ENCODE measurements at places on chromosomes 7 and 10. TPM values are rescaled to one million over a fixed set of nuclear protein-coding genes. Genes with fewer than 3 reads are reported as not detected.

The WIPF3 gene
- total RNA-seq: under 0.01 TPM

The NEUROG3 gene
- total RNA-seq: not detected

The FFAR4 gene
- not detected for total RNA-seq

- peak; percentile 26 for DNase-seq
Measured at GRCh38 chr7:5679048-5679812, 102.2 kb downstream of the RNF216 start.

DNA sequence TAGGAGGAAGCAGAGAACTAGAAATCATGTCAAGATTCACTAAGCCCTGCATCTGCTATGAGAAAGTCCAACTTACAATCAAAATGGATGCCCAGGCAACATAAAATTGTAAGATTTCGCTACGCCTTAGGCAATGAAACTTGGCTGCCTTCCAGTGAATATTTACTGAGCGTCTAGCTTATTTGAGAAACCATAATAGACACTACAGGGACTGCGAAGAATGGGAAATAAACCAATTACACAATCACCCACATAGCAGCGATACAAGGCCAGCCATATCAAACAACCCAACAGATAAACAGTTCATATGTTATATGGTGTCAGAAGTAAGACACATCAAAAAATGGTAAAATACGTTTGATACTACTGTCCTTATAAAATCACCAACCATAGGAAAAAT, 545.0 kb upstream of the C7orf33 start:
- no peak for DNase-seq

- no peak for DNase-seq
Measured at GRCh38 chr10:60352105-60352504, 37.6 kb downstream of the ANK3 start.

GRCh38 chr10:29127731-29128130, 161.1 kb upstream of the LYZL1 start:
- DNase-seq: no peak

- no peak for DNase-seq
Measured at GRCh38 chr7:155694851-155695250, 50.4 kb downstream of the RBM33 start.

GRCh38 chr10:78451592-78451991, 417.9 kb downstream of the RPS24 start:
- peak; percentile 4 for DNase-seq
